ENCODE measurements at places on chromosomes 5 and 9.
A peak's percentile ranks its signal among the peaks of the same experiment; 100 is the strongest.

DNA sequence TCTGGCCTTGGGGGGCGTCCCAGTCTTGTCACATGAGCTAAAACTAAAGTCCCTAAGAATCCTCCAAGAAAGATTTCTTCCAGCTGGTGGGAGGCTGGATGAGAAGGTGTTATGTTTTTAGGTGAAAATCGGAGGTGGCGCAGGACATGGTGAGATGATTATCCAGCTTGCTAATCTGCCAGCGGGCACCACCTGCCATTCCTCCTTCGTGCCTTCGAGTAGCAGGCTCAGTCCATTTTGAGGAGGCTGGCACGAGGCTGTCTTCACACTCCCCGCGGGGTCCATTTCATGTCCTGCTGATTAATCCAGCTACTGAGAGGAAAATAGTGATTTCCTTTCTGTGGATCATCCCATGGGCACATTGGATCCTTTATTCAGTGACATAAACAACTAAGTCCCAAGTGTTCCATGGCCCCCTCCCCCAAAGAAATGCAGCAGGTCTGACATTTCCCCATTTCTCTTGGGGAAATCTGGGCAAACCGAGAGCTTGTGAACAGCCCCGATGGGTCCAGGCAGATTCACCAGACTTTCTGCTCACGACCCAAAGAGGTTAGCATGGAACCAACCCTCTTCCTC is 38.2 kb upstream of the EXOC3 start:
- no peak for DNase-seq

DNA sequence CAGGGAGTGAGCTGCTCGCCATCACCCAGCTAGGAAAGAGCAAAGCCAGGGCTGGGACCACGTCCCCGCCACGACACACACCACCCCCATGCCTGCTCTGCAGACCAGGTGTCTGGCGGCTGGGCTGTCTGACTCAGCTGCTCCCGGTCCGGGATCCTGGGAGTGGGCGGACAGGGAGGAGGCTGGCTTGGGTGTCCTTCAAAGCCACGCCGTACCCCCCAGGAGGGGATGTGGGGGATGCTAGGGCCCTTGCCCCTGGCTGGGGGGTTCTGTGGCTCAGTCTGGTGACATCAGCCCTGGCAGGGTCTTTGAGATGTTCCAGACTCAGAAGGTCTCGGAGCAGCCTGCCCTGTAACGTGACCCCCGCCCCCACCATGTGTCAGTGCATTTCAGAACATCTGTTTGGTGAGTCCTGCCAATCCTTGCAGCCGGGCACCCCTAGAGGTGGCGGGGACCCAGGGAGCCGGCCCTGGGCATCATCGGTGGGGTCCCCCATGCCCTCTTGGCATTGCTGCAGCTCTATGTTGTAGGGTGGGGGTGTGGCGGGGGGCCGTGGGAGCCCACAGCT is 62.3 kb downstream of the HMCN2 start:
- DNase-seq, result no peak

GRCh38 chr9:100084128-100084453 is 14.7 kb downstream of the ERP44 start:
- no peak for DNase-seq

DNA sequence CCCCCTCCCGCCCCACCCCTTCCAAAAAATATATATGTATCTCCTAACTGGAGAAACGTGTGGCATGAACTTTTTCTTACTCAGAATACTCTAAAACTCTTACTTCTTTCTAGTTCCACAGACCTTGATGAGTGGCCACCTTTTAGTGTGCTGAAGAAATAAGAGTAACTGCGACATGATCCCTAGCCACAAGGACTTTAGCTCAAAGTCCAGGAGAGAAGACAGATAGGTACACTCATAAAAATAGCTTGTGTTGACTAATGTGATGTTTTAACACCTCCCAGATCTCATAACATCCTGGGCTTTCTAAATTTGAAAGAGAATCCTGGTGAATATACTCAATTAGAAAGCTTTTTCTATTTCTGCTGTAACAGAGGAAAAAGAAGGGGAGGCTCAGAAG is 1005.0 kb upstream of the DMAC1 start:
- DNase-seq, result no peak

DNA sequence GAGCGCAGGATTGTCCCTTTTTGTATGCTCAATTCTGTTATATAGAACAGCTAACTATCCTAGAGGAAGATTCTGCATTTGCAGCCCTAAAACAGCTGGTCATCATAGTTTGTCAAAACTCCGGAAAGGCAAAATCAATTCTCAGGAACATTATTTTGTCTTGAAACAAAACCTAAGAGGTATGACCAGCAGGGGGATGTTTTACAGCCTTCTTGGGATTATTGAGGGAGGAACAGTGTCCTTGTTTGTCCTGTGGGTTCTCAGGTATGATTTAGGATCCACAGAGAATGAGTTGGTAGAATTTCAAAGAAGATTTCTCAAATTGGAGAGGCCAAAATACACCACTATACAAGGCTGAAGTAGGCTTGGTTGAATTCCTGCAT is 136.4 kb downstream of the ZSWIM6 start:
- DNase-seq, result no peak

GRCh38 chr5:108669462-108669861 is 78.2 kb upstream of the FER start:
- DNase-seq, result no peak

GRCh38 chr9:79129865-79130480 is 441.8 kb upstream of the TLE4 start:
- DNase-seq, result peak; percentile 59

- peak; percentile 20 for DNase-seq
Measured at GRCh38 chr9:81902626-81903025, 25.6 kb upstream of the SPATA31D4 start.

GRCh38 chr9:13555989-13556500 is 276.6 kb upstream of the MPDZ start:
- DNase-seq, result no peak

DNA sequence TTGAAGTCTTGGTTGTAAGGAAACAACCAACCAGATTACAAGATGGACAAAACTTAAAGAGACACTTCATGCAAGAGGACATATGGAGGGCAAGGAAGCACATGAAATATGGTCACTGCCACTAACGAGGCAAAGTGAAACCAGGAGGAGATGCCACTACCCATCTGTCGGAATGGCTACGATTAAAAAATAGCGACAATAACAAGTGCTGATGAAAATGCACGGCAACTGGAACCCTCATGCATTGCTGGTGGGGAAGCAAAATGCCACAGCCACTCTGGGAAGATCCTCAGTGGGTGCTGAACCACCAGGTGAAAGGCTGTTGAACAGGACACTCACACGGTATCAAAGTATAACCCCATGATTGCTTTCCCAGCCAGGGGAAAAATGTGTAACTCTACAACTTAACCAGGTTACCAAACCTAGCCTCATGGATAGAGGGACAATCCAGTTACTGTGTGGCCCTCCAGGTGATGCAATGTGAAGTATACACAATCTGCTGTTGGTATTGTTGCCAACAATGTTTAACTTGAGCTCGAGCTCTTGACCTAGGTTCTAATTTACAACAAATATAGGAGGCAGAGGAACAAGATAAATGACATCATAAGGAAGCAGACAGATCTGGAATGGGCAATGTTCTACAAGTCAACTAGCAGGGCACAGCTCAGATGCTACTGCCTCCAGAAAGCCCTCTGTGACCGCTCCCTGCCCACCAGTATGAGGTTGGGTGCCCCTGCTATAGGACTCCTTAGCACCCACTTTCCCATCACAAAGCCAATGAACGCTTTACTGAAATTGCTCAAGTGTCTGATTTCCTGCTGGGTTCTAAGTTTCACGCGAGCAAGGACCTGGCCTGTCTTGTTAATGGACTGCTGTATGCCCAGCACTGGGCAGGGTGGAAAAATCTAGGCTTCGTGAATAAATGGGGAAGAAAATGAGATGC is 25.8 kb downstream of the SH3PXD2B start:
- no peak for DNase-seq

DNA sequence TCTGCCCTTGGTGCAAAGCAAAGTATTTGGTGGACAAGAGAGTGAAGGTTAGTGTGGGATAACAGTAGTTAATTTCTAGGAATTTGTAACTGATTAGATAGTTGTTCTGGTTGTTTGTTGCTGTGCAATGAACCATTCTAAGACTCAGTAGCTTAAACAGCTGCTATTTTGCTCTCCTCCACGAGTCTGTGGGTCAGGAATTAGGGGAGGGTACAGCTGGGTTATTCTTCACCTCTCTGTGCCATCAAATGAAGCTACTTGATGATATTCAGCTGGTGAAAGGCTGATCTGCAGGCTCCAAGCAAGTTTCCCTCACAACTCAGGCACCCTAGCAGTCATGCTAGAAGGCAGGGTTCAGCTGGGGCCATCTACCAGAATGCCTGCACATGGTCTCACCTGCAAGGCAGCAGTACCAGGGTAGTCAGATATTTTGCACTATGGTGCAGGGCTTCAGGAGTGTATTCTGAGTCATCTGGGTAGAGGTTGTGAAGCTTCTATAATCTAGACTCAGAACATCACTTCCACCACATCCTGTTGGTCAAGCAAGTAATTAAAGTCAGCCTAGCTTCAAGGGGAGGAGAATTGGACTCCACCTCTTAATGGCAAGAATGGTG is 159.5 kb upstream of the SLC28A3 start:
- DNase-seq, result no peak

DNA sequence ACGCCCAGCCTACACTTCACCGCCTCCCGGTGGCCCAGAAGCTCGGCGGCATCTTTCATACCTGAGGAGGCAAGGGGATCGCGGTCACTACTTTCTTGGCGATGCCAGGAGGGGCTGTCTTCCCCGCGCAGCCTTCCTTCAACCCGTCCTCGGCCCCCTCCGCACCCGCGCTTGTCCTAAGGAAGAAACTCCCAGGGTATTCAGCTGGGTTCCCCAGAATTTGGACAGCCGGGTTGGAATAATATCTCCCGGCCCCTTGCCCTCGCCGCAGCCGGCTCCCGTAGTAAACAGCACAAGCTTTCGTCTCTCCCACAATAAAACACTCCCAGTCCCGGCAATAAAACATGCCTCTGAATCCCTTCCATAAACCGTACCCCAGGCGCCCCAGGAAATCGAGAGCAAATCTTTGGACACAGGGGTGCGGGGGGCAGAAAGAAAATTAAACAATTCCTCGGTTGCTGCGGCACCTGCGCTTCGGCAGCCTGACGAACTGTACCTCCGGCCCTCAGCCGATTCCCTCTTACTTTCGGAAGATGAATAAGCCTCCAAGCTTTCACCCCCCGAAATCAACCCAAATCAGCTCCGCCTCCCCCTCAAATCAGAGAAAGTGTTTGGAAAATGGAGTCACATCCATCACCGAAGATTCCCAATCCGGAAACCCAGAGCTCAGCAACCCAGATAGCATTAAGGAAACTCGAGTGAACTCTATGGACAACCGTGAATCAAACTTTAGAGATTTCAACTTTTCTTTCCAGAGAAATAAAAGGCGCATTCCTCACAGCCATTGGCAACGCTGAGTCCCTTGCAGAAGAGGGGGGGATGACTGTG is 1.1 kb downstream of the OTP start:
- DNase-seq, result no peak

- DNase-seq, result no peak
Measured at GRCh38 chr5:3590161-3590966, 5.3 kb upstream of the IRX1 start.

- DNase-seq, result no peak
Measured at GRCh38 chr9:76417394-76417793, 23.2 kb upstream of the RFK start.

DNA sequence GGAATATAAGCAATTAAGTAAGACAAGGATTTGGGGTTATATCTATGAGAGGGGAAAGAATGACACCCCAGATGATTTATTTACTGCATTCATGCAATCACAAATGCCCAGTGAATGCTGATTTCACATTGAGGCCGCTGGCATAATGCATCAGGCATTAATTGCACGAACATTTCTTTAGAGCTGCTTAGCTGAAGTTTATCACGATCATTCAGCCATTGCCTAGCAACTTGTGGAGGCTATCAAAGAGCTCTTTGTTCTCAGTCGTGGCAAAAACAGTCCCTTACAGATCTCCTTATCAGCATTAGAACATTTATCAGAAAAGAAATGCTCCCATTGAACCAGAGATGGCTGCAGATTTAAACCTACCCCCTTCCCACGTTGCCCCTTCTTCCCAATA is 88.7 kb upstream of the PRRC1 start:
- DNase-seq, result no peak

- DNase-seq, result peak; percentile 15
Measured at GRCh38 chr9:89080193-89080592, 88.9 kb downstream of the S1PR3 start.

- DNase-seq, result no peak
Measured at GRCh38 chr5:148290271-148291195, 21.7 kb upstream of the SPINK7 start.

GRCh38 chr9:74770508-74771261 is 117.0 kb downstream of the TRPM6 start:
- DNase-seq, result peak; percentile 39

- no peak for DNase-seq
Measured at GRCh38 chr5:73883646-73884045, 257.6 kb downstream of the ARHGEF28 start.

DNA sequence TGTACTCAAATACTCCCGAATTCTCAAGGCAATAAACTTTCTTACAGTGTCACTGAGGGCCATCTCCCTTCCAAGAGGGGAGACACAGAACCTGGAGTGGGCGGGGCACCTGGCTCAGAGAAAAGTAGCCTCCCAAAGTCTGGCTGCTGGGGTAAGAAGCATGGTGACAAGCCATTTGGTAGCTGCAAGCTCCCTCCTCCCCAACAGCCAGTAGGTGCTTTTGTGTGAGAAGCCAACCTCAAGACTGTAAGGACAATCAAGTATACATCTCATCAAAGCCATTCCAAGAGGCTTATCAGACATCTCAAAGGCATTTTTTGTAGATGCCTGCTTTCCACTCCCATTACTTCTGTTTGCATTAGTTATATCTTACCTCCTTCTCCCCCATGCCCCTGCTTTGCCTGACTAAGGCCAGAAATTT is 1.4 kb downstream of the DAB2 start:
- no peak for DNase-seq

GRCh38 chr5:133825631-133826289 is 142.7 kb downstream of the C5orf15 start:
- no peak for DNase-seq

GRCh38 chr9:970151-970996 is 6.1 kb upstream of the DMRT3 start:
- DNase-seq, result no peak

DNA sequence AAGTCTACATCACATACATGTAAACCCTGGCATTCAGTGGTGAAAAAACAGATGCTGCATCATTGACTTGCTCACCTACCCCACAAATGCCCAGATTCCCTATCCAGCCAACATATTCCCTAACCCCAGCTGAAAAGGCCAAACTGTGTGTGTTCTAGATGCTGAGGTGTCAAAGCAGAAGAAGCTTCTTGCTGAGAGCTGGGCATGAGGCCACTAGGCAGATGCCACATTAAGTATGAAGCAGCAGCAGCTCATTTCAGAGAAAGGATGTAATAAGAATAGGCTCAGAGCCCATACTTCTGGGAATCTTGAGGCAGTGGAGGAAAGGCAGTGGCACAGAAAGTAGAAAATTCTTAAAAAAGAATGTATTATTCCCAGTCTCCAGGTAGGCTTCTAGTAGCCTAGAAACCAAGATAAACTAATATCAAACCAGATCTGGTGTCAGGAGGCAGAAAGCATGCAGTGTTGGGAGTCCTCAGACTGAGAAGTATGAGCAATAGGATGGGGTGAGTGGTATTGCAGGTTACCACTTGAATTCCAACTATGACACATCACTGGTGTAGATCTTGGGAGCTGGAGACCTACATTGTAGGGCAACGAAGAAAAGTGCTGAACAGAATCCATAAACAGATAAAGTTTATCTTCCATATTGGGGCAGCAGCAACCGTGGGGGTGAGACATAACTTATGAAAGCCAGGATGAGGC is 71.9 kb upstream of the GRHPR start:
- DNase-seq, result peak; percentile 51
